Hematopoietic multipotent progenitor cell treated with erythropoietin and hydrocortisone succinate and interleukin-3 and kit ligand, for 15 days (in vitro differentiated cells): ENCODE measurements at places on chromosomes 2 and 18.

DNA sequence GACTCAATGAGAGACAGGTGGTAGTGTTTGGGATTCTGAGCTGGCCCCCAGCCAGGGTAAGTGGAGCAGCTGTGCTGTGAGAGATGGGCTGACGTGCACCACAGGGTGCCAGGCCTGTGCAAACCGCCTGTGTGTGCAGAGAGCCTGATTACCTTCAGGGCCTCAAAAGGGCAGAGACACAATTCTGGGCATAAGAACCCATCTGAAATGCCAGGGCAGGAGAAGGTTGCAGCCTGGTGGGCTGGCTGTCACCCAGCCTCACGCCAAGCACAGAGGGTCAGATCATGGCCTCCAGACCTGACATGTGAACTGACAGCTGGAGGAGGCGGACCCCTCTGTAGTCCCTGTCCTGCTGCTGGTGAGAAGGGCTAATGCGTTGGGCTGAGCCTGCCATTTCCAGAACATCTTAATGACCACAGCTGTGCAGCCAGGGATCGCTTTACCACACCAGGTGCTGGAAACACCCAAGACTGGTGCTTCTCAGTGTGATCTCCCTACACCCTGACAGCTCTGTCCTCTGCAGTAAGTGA is 100.9 kb downstream of the ARL4C start:
- DNase-seq = no peak

GRCh38 chr2:10897956-10898355 is 13.8 kb upstream of the KCNF1 start:
- DNase-seq = no peak

GRCh38 chr2:160596441-160596840 is 102.8 kb upstream of the RBMS1 start:
- DNase-seq = no peak

DNA sequence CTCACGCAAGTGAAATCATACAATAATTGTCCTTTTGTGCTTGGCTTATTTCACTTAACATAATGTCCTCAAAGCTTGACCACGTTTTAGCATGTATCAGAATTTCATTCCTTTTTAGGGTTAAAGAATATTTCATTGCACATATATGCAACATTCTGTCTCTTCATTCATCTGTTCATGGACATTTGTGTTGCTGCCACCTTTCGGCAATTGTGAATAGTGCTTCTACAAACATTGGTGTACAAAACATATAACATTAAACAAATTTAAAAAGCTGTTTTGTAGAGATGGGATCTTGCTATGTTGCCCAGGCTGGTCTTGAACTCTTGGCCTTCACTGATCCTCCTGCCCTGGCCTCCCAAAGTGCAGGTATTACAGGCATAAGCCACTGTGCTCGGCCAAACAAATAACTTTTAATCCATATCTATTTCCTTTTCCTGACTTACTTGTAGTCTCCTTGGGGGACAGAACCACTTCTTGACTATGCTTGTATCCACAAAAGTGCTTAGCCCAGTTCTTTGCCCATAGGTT is 209.3 kb downstream of the SLC4A3 start:
- DNase-seq = no peak

- DNase-seq = no peak
These were observed 104.6 kb upstream of the COL3A1 start for GRCh38 chr2:188869550-188869949.

DNA sequence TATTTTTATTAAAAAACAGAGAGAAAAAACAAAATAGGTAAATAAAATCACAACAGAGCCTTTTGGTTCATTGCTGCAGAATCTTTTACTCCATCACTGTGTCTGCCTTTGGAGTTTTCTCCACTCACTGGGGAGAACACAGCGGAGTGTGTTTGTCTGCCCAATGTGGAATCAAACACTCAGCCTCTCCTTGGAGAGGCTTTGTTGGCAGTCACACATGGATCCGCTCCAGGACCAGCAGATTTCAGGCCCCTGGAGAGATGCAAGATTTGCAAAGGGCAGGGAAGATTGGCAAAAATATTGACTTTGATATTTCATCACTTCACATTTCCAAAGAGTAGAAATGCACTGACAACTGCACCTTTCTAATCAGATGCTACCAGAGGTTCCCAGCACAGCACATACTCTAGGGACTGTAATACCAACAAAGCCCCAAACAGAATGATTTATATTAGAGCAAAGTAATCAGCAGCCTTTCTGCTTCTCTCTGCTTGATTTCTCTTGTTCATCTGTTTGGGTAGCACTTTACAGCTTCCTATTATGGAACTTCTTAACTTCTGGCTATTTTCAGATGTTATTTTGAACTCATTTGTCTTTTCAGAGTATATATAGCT is 1898.8 kb upstream of the PIK3C3 start:
- no peak for DNase-seq

- DNase-seq = no peak
These were observed 1098.5 kb upstream of the DDX18 start for GRCh38 chr2:116716038-116716437.

- DNase-seq = no peak
These were observed 327.1 kb downstream of the CMPK2 start for GRCh38 chr2:6538607-6539006.

- no peak for DNase-seq
These were observed 26.9 kb upstream of the SLC35F6 start for GRCh38 chr2:26737221-26737620.
